CD4-positive, alpha-beta T cell treated with Interleukin-6 for 4 hours (primary cell): ENCODE measurements at places on chromosomes 16 and 17.

- DNase-seq = no peak
These were observed 53.5 kb downstream of the PARN start for GRCh38 chr16:14576532-14576931.

- peak; percentile 96 for DNase-seq
These were observed at the start of gene KCTD5 for GRCh38 chr16:2682209-2683021. TSS of gene KCTD5 (plus strand) at chr16:2682523. CDS start at chr16:2682549, 26 bp downstream.

DNA sequence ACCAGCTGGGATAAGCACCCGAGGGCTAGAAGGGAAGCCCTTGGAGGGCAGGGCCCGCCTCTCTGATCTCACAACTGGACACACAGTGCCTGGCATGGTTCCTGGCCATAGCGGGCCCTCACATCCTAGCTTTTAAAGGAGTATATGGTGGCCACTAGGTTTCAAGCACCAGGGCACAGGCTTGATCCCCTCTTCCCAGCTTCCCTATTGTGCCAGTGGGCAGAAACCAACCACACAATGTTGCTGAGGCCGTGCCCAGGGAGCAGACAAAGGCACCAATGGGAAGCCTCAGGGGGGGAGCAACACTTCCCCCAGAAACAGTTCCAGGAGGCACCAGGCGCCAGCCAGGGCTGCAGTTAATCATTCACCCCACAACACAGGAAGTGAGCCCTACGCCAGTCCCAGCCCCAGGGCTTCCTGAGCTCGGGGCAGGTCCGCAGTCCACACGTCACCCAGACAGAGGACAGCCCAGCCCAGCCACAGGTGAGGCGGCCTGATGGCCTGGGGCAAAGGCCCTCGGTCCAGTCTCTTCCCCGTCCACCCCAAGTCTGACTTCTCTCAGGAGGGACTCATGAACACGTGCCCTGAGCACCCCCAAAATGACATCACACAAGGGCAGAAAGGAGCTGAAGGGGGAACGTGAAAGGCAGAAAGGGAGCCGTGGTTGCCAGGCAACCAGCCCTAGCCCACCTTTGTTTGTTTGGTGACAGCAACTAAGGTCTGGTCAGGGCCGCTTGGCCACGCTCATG lies 12.8 kb downstream of the SMIM5 start:
- DNase-seq = peak; percentile 14

DNA sequence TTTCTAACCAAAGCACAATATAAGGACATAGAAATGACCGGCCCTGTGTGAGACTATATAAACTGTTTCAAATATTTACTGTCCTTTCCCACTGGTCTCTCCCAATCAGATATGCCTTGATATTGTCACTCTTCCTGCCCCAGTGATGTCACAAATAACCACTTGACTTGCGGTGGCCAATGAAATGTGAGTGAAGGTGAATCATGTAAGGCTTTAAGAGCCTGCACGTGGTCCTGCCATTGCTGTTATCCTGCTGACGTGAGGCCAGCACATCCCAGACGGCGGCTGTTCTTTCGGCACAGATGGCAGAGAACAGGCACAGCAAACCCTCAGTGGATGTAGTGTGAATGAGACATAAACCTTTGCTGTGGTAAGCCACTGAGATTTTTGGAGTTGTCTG lies 5.4 kb upstream of the KLHL11 start:
- no peak for DNase-seq

DNA sequence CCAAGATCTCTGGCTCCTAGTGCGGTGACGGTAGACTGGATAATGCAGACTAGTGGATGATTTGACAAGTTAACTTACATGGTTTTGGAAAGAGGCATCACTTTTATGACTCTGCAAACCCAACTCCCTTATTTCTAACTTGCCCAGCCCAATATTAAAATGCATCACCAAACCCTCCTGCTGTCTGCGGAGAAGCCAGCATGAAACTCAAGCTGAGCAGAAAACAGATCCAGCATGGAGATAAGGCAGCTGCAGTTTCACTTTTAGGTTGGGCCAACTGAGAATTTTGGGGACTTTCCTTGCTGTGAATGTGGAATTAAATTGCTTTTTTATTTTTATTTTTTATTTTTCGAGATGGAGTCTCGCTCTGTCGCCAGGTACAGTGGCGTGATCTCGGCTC lies 27.8 kb downstream of the CDH1 start:
- DNase-seq = no peak

DNA sequence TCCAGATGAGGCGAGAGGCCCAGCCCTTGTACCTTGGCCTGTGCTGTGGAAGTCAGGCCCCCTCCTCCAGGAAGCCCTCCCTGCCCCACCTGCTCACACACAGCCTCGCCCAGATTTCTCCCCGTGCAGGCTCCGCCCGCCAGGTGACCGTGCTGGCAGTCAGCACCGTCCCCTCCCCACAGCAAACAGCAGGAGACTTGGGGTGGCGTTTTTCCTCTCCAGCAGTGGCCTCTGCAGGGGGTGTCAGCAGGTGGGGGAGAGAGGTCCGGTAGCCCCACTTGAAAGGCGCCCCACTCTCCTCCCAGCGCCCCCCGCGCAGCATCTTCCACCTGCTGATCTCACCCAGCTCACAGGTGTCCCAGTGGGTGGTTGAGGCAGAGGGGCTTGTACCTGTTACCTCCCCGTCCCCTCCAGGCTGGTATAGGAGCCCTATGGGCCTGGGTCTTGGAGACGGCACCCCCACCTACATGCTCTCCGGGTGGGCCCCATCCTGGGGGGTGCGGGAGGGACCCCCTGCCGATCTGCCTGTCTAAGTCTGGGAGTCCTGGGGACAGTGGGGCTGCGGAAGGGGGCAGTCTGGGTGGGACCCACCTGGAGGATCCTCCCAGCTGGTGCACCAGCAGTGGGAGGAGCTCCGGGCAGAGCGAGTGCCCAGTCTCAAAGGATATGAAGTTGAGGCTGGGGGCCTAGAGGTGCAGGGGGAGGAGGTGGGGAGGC lies 4.2 kb upstream of the C1QTNF8 start:
- no peak for DNase-seq

DNA sequence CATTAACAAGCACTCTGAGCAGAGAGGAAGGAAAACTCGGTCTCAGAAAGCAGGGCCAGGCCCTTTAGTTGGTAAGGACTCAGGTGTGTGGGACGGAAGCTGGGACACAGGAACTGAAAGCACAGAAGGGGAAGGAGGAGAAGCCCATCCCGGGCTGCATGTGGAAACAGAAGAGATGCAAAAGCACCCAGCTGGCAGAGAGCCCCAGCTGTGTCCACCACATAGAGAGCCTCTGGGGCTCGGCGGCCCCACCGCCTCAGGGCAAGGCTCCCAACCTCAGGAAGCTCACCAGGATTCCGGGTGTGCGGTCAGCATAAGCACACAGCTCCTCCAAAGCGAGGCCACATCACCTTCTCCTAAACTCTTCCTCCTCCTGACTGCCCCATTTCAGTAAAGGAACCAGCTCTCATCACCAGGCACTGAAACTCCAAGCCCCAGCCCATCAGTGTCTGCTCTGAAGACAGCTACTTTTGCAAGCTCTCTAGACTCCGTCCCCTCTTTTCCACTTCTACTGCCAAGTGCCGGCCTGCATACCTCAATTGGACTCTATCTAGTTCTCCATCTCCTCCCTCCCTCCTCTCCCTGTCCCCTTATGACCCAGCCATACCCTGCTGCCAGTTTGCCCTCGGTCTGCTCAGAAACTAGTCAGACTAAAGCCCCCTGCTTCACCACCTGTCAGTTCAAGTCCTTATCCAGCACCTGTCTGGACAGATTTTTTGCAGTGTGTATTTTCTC lies 6.0 kb downstream of the ST3GAL2 start:
- DNase-seq = no peak

DNA sequence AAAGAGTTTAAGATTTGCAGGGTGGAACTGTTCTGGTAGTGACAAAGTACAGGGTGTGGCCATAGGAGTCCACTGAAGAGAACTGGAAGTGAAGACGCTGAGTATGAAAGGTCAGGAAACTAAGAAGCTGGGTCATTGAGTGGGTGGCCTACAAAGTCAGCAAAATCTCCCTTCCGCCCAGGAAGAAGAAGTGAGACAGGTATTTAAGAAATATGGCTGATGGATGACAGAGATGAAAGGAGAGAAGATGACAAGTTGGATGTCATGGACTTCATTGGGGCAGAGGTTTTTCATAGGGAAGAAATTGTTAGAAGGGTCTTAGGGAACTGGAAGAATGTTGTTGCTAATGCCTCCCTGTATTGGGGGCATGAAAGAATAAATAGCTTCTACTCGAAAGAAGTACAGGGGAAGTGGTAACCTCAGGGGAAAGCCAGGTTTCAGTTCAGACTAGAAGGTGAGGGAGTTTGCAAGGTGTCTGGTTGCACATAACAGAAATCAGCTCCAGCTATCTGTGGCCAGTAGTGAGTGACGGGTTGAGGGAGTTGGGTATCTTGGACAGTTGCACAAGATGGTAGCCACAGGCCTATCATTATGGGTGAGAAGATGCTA lies 33.6 kb upstream of the MED13 start:
- DNase-seq = no peak

DNA sequence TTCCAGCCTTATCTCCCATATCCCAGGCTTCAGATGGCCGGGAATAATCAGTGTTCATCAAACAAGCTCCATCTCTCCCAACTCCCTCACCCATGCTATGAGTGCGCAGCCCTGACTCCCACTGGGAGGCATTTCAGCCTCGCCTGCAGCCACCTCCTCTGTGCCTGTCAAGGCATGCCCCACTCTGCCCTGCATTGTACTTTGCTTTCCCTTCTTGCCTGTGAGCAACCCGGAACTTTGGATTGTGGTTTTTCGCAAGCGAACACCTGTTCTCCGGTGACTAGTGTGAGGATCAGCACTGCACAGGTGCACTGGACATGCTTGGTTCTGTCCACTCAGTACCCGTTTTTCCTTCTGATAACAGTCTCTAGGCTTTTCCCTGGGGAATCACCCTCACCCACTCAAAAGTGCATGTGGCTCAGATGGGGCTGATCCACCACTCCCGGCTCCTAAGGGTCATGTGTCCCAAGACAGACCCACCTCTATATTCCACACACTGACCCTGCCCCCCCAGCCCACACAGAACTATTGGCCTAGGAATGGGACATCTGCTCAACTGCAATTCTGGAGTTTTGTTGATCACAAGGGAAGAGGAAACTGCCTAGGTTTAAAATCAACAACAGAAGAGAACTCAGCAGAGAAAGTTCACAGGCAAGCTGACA lies 9.1 kb downstream of the CHST6 start:
- no peak for DNase-seq

DNA sequence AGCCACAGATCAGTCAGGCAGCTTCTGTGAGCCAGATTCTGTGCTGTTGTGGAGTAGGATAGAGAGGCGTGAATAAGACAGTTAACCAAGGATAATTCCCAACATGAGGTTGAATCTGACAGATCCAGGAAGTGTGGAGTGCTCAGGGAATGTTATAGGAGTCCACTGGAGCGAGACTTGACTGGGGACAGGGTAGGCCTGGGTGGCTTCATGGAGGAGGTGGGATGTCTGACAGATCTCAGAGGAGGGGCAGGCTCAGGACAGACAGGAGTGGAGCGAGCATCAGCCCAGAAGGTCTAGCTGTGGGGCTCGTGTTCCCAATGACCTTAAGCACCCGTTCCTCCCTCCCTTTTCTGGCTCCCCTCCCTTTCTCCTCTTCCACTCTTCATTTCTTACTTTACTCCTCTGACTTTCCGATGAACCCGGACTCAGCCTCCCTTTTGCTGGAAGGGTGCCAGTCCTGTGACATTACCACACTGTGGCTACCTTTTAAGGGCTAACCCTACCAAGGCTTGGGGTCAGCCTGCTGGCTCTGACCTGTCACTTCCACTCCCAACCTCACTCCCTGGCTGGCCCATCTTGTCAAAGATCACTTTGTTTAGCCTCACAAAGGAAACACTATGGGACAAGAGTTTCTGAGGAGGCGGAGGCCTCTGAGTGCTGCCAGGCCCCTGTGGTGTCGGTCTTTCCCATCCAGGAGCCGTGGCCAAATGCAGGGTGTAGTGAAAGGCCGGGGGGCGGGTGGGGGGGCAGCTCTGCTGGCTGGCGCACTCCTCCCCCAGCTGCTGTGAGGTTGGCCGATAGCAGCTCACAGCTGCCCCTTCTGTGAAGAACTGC lies 28.5 kb upstream of the EFCAB13 start:
- no peak for DNase-seq

- no peak for DNase-seq
These were observed 170.4 kb downstream of the ZFHX3 start for GRCh38 chr16:72877374-72878028.

DNA sequence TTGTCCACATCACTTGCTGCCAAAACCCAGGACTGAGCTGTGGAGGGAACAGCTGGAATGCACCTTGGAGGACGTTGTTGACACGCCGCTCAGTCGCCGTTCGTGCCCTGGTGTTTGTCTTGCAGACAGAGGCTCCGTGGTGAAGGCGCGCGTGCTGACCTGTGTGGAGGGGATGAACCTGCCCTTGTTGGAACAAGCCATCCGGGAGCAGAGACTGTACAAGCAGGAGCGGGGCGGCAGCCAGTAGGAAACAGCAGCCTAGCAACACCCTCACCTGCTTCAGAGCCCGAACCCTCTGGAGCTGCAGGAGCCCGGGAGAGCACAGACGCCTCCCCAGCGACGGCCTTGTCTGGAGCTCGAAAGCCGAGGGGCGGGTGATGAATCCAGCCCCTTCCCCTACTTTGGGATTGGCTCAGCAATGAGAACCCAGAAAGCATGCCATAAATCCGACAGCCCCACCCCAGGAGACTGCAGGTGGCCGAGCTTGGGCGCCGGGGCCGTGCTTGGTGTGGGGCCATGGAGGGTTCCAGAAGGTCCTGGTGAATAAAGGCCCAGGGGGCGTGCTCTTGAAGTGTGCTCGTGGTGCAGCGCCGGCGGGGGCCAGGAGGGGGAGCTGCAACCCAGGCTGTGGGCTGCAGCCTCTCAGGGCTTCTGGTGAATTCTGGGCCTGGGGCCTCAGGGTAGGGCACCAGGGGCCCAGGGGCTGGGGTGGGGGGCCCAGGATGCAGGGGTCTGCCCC lies 470 bp upstream of the CDK3 start:
- DNase-seq = peak; percentile 68

GRCh38 chr16:86010680-86011141 lies 111.7 kb downstream of the IRF8 start:
- no peak for DNase-seq

- no peak for DNase-seq
These were observed 661 bp downstream of the LRRC3C start for GRCh38 chr17:39927929-39928857.

DNA sequence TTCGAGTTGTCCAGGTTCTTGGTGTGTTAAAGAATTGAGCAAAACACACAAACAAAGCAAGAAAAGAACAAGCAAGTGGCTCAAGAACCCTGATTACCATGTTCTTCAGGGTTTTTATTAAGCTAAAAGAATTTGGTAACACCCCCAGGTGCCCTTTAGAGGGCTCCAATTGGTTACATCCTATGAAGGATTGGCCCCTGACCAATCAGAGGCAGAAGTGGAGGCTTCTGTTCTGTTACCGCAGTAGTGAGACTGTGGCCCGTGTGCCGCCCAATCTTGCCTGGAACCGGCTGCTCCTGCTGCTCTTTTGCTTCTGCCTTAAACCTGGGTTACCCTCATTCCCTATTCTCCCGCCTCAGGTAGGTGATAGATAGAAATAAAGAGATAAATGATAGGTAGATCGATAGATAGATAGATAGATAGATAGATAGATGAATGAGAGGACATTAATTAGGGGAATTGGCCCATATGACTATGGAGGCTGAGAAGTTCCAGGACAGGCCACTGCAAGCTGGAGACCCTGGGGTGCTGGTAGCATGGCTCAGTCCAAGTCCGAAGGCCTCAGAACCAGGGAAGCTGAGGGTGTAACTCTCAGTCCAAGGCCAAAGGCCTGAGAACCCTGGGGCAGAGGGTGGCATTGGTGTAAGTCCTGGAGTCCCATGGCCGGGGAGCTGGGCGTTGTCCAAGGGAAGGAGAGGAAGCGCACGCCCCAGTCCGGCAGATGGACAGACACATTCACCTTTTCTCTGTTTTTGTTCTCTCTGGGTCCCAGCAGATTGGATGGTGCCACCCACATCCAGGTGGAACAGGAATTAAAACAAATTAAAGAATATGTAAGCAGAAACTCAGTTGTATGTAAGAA lies 3.5 kb upstream of the CA5A start:
- DNase-seq = no peak

GRCh38 chr16:56347166-56347565 lies 78.2 kb downstream of the AMFR start:
- no peak for DNase-seq
